NCI-H510A treated with DMSO at 0.1 percent for 48 hours (cell line): ENCODE measurements at places on chromosomes 12 and 14.

DNA sequence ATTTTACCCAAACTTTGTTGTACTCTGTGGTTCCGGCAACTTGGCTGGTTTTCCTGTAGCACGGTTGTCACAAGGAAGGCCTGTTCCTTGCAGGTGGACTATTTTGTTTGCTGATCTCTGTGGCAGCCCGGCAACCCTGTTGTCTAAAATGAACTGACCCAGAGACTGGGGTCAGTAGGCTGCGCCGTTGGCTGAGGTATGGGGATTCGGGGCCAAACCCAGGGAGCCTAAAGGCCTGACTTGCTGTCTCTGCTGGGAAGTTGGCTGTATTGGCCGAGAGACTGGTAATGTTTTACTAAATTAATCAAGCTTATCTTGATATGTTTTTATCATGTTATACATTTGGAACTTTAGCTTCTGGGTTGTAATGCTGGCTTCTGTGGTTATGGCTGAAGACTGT is 13.8 kb downstream of the SMIM41 start:
- DNase-seq: no peak

DNA sequence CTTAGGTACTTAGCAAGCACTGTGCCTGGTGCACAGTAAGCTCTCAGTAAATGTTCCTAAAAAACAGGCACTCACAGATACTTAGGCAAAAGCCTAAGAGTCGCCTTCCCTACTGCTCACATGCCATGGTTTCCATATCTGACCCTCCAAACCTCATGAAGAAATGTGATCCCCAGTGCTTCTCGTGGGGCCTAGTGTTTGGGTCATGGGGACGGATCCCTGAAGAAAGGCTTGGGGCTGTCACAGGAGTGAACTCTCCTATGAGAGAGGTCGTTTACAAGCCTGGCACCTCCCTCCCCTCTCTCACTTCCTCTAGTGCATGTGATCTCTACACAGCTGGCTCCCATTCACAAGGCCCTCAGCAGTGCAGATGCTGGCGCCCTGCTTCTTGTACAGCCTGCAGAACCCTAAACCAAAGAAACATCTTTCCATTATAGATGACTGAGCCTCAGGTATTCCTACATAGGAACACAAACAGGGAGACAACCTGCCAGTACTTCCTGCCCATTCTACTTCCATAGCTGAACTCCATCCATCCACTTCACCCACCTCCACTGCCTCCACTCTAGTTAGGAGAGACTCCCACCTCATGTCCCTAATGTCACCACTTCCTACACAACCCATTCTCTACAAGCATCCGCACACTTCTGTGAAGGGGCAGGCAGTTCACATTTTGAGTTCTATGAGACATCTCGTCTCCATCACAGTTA is 2.9 kb downstream of the SLC15A4 start:
- peak; percentile 29 for DNase-seq

GRCh38 chr12:88662961-88663360 is 82.7 kb upstream of the KITLG start:
- no peak for DNase-seq

DNA sequence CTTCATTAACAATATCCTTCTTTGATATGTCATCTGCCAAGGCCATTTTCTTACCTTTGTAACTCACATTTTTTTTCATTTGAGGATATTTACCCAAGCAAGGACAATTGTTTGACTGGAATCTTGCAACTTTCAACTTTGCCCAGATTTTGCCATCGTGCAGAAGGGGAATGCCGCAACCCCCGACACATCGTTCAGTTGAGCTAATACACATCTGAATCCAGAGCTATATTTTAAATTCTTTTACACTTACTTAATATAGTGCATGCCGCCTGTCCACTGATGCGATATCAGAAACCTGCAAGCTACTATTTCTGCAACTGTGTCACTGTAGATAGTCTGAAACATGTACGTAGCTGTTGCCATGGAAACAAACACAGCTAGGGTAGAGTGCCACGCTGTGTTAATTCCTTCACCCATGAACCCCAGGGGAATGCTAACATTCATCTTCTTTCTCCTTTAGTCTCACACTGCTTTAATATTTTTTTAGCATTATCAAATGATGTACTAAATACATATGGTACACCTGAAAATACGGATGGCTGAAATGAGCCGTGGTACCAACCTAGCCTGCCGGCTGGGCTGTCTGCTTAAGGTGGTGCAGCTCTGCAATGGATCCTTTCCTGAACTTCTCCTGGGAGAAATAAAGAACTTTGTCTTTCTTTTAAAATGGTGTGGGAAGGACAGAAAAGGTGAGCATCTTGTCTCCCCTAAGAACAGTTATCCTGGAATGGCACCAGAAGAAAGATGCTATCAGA is 77.0 kb upstream of the FOXN3 start:
- DNase-seq: no peak

GRCh38 chr12:91542067-91542466 is 359.4 kb upstream of the DCN start:
- DNase-seq: peak; percentile 4

GRCh38 chr12:4471256-4471655 is 25.6 kb upstream of the FGF6 start:
- DNase-seq: no peak

DNA sequence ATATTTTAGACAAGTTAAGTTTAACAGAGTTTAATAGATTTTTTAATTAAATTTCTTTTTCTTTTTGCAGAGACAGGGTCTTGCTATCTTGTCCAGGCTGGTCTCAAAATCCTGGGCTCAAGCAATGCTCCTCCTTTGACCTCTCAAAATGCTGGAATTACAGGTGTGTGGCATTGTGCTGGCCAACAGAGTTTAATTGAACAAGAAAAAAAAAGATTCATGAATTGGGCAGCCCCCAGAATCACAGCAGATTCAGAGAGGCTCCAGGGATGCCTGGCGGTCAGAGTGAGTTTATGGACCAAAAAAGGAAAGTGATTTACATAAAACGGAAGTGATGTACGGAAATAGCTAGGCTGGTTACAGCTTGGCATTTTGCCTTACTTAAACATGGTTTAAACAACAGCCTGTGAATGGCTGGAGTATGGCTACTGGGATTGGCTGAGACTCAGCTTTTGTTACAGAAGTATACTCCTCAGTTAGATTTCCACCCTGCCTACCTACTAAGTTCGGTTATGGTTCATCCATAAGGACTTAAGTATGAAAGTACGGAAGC is 14.5 kb upstream of the TESPA1 start:
- DNase-seq: no peak

GRCh38 chr12:53744751-53745150 is 7.0 kb downstream of the CISTR start:
- DNase-seq: no peak

- no peak for DNase-seq
Measured at GRCh38 chr14:75496755-75497154, 25.5 kb upstream of the BATF start.

GRCh38 chr12:79267580-79267979 is 403.0 kb downstream of the SYT1 start:
- no peak for DNase-seq

DNA sequence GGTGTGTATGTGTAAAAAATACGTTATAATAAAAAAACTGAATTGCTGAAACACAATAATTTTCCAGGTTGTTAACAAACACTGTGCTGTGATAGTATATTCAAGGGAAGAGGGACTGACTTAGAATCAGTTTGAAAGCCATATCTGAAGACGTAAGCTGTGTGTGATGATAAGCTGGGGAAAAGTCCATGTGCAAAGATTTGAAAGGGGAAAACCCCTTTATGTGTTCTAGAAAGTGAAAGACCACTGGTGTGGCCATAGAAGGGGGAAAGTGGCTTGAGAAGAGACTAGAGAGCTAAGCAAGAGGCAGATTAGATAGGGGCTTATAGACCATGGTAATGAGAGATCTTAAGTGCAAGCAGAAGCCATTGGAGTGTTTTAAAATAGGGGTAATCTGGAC is 195.9 kb upstream of the GZMB start:
- no peak for DNase-seq

- no peak for DNase-seq
Measured at GRCh38 chr12:128323145-128323920, 56.4 kb downstream of the TMEM132C start.

DNA sequence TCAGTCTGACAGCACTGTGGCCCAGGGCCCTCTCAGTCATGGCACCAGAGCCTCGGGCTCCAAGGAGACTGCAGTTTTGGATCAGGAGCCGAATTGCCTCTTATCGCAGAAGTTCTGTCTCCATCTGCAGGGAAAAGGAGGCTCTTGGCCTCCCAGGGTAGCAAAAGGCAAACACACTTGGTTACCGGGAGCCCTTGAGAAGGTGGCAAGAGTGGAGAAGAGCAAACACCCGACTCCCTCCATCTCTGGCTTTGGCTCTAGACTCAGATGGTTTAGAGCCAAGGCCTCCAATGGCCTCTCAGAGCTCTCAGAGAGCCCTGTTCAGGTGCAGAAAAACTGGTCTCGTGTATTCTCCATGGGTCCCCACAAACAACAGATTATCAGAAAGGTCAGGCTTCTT is 44.6 kb downstream of the NINJ2 start:
- DNase-seq: no peak

- no peak for DNase-seq
Measured at GRCh38 chr12:51225234-51225633, 7.4 kb upstream of the POU6F1 start.

- peak; percentile 53 for DNase-seq
Measured at GRCh38 chr12:62711631-62712241, 223.2 kb downstream of the PPM1H start.

DNA sequence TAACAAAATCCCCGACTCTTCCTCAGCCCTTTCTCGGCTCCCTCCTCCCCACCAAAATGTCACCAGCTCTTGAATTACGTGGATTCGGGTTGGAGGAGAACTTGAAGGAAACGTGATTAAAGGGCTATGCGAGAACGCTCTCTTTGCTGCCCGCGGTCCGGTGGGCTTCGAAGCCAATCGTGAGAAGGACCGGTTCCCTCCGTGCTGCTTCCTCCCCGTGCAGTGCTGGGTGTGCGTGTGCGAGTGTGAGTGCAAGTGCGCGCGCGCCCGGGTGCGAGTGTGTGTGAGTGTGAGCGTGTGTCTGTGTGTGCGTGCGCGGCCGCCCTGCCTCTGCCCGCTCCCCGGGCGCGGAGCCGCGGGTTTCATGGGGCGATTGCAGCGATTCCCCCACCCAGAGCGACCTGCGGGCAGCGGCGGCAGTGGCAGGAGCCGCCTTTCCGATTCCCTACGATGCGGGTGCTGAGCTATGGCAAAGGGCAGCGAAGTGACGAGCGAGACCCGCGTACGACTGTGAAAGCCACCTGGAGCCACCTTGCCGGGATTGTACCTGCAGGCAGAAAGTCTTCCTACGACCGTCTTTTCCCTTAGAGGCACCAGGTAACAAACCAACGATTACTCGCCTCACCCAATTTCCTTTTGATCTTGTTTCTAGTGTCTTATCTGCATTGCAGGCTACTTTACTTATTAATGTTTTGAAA is 1.4 kb downstream of the LRFN5 start:
- peak; percentile 24 for DNase-seq
